ENCODE measurements at places on chromosomes 7 and 10. TPM values are rescaled to one million over a fixed set of nuclear protein-coding genes. Genes with fewer than 3 reads are reported as not detected.

FZD8 gene
- total RNA-seq, result 8.7 TPM

LRRC17 gene
- total RNA-seq, result 0.22 TPM

PIP gene
- total RNA-seq, result 0.28 TPM

CALHM1 gene
- total RNA-seq, result not detected

FAM20C gene
- 34.7 TPM for total RNA-seq

OR13A1 gene
- not detected for total RNA-seq

NAT16 gene
- 0.06 TPM for total RNA-seq

SEMA3E gene
- total RNA-seq, result 2.1 TPM

Data from A549 treated with RU486 at 1 μM for 4 hours (cell line).